ENCODE measurements at places on chromosomes 11 and 22.

- DNase-seq: no peak
Measured at GRCh38 chr11:13238879-13239514, 38.6 kb upstream of the BMAL1 start.

- no peak for DNase-seq
Measured at GRCh38 chr22:48585916-48586798, 1241.5 kb downstream of the BRD1 start.

- no peak for DNase-seq
Measured at GRCh38 chr11:32905028-32905667, 12.5 kb downstream of the QSER1 start.

DNA sequence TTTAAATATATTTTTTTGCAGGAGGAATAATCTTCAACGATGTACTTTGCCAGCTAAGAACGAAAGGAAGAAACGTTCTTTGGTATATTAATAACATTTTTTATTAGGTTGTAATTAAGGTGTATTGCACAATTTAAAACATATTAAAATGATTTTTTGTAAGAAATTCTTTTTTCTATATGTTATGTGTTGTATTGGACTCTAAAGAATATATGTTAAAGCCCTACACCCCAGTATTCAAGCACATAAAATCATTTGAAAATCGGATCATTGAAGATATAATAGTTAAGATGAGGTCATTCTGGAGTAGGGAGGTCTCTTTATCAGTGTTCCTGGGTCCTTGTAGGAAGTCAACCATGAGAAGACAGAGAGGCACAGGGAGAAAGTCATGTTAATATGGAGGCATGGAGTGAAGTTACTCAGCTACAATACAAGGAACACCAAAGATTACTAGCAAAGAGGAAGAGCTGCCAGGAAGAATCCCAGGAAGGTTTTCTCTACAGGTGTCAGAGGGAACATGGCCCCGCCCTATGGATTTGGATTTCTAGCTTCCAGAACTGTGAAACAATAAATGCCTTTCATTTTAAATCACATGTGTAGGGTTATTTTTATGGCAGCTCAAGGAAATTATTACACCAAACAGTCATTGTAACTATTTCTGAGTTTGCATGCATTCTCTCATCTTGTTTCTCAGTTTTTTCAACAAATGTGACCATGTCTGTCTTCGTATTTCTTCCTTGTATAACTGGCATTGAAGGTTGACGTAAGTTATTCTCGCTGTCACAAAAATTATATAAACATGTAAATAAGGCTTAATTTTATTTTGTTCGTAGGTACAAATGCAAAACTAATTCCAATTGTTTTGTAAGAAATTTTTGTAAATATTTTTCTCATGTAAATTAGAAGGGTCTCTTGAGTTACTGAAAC is 75.4 kb upstream of the VPREB1 start:
- DNase-seq: no peak

DNA sequence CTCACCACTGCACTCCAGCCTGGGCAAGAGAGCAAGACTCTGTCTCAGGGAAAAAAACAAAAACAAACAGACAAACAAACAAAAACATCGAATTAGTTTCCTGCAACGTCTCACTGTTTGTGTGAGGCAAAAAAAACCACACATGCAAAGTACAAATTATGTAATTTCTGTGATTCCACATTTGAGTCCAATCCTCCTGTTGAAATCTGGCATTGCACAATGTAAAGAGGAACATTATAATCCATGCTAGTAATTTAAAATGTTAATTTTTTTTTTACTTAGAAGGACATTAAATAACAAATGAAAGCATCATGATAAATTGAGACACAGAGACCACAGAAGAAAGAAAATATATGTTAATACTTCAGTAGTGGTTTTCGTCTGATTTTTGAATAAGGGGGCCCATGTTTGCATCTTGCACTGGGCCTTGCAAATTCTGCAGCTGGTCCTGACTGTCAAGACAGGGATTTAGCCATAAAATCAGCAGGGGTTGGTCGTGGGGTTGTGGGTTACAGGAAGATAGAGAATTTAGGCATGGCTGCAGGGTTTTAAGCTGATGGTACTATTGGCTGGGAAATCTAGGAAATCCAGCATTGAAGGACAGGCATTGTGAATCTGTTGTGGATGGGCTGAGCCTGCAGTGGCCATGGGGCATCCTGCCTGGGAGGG is 102.6 kb upstream of the ALDH3B2 start:
- no peak for DNase-seq

- no peak for DNase-seq
Measured at GRCh38 chr11:118690553-118691304, 11.3 kb upstream of the TREH start.

GRCh38 chr11:57513911-57514537 is 1.5 kb downstream of the SLC43A1 start:
- DNase-seq: no peak

- no peak for DNase-seq
Measured at GRCh38 chr11:19243143-19243542, 2.4 kb upstream of the E2F8 start.

- no peak for DNase-seq
Measured at GRCh38 chr11:72239313-72239848, 4.6 kb downstream of the PHOX2A start.

DNA sequence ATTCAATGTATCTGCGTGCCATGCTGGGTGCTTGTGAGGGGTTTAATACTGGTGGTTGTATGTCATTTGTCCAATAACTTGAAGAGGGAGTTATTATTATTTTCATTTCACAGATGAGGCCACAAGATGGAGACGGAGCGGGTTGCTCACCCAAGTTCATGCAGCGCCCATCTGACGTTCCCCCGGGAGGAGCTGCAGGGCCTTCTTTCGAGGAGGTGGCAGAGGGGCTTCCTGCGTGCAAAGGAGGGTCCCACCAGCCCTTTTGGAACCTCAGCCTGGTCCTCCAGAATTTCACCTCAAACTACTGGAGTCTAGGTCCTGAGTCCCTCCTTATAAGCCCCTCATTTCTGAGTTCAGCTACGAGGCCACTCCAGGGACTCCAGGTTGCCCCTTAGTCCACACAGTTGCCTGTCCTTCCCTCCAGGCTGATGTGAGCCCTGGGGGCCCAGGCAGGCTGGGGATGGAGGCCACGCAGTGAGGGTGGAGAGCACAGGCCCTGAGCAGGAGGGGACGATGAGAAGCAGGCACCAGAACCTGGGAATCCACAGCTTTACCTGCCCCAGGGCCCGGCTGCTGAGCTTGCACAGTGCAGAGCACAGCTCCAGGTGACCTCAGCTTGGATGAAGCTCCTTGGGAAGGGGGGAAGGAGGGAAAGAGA is 2.9 kb upstream of the VSIG10L2 start:
- no peak for DNase-seq

- DNase-seq: no peak
Measured at GRCh38 chr22:42060489-42060888, 10.1 kb downstream of the NAGA start.

DNA sequence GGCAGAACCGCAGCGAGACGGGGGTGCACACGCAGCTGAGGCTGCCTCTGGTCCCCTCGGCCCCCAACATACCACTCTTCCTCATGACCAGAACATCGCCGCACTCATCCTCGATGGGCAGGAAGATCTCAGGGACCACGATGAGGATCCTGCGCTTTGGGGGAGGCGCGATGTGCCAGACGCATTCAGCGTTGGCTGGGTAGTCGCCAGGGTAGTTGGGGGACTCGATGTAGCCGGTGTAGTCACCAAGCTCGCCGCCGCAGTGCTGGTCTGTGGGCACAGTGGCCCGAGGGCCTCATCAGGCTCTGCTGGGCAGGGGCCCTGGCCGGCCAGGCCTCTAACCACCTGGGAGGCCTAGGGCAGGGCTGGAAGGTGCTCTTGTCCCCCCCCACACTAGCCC is 23.0 kb upstream of the TTLL12 start:
- no peak for DNase-seq

- no peak for DNase-seq
Measured at GRCh38 chr11:33222052-33222750, 35.0 kb upstream of the HIPK3 start.

- DNase-seq: no peak
Measured at GRCh38 chr22:29765905-29766631, 739 bp downstream of the ZMAT5 start.

GRCh38 chr11:65317025-65317786 is 2.5 kb downstream of the CDC42EP2 start:
- no peak for DNase-seq

- DNase-seq: no peak
Measured at GRCh38 chr22:22746963-22747933, 102.8 kb downstream of the GGTLC2 start.

- DNase-seq: no peak
Measured at GRCh38 chr22:22614065-22614464, 30.3 kb upstream of the GGTLC2 start.

- no peak for DNase-seq
Measured at GRCh38 chr11:20154381-20154780, 5.9 kb downstream of the DBX1 start.

DNA sequence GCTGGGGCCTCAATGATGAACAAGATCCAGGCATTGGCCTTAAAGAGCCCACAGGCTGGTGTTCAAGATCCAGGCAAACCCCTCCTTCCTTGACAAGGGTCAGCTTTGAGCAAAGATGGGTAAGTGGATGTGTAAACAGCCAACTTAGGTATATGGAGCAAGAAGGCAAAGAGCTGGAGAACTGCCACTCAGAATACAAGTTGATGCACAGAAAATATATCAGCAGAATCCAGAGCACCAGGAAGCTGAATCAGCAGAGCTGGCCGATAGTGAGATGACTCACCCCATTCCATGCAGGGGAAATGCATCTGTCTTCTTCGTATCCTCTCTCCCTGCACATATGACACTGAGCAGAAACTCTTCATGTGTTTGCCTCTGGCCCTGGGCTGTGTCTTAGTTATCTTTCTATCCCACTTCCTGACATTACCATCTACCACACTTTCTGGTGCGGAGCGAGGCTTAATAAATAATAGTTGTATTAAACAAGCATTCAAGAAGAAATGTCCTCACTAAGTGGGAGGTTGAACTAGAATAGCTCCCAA is 57.8 kb downstream of the ENDOD1 start:
- DNase-seq: no peak

DNA sequence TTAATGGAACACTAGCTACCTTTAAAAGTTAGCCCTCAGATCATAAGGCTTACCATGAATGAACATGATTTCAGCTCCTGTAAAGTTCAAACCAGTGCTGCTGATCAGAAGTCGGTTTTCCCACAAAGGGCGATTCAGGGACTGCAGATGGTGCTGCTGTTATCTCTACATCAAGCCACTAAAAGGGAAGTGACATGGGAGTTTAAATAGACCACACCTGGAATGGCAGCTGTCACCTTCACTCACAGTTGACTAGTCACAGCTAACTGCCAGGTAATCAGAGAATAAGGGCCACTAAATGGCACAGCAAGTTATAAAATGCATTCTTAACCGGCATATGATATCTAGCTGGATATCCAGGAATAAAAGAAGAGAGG is 581.1 kb upstream of the ARHGAP42 start:
- no peak for DNase-seq

GRCh38 chr11:640021-640706 is 3.1 kb downstream of the DRD4 start:
- no peak for DNase-seq

- DNase-seq: no peak
Measured at GRCh38 chr11:89361734-89362133, 129.4 kb downstream of the NOX4 start.

- no peak for DNase-seq
Measured at GRCh38 chr11:97761175-97761574, 1259.6 kb upstream of the CNTN5 start.

DNA sequence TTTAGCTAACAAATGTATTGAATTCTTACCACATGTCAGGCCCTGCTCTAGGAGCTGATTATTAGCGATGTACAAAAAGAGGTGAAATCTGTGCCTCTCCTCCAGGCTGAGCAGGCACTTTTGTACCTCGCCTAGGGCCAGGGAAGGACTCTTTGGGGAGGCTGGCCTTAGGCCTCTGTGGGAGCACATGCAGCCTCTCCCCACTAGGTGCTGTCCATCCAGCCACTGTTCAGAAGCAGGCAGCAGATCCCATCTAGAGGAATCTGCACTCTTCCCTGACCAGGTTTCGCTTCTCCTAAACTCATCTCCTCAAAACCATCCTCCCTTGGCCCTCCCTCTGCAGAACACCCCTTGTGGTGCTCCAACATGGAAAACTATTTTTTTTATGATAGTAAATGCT is 51.9 kb upstream of the WT1 start:
- no peak for DNase-seq

DNA sequence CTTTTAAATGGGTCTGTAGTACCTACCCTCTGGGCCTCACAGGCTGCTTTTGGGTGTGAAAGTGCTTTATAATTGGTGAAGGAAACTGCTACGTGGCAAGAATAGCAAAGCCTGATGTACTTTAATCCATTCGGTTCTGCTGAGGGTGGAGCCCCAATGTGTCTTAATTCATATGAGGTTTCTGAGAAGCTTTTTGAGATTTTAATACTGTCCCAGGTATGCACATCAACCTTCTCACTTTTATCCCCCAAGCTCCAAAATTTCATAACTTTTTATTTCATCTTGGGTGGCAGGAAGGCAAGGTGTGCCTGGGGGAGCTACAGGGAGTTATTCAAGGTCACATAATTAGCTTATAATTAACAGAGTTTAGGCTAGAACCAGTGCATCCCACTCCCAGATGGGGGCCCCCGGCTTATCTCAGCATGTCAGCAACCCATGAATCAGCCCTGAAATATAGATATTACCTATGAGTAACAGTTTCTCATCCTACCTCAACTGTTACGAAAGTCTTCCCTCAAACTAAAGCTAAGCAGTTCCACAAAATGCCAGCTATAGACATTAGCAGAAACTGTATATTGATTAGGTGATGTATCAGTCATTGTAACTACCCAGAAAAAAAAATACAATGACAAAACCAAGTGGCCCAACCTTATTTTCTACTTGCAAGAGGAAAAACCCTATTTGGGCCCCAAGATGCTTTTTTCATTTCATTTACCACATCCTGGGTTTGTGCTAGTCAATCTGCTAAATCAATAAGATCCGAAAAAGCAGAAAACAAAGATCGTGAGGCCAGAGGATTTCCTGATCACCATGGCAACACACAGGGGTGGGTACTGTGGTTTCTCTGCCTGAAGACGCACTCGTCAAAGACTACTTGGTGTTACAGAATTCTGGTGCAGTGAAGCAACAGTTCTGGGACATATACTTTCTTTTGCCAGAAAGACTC is 26.7 kb downstream of the CD44 start:
- no peak for DNase-seq

- no peak for DNase-seq
Measured at GRCh38 chr11:62676698-62677097, 2.2 kb downstream of the UBXN1 start.

DNA sequence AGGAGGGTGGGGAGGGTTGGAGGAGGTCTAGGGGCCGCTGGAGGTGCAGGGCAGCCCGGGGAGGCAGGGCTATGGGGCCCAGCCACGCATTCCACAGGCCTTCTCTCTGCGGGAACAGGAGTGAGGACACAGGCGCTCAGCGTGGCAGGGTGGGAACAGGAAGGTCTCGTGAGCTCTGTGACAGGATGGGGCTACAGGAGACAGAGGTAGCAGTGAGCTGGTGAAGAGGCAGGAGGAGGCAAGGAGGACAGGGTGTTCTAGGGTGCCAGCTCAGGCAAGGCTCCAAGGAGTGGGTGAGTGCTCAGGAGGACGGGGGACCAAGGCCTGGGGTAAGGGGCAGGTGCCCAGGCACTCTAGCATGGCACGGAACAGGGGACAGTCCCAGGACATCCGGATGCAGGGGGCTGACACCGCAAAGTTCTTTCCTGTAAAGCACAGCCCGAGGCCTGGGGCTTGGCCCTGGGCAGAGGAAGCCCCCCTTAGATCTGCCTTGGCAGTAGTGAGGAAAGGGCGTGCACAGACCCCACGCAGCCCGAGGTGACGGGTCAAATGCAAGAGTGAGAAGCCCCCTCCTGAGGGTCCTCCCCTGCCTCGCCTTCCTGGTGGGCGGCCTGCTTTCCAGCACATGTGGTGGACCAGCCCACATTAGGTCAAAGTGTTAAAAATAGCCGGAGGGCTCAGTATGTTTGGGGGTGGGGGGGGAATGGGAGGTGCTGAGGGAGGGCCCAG is 4.7 kb upstream of the NEAT1 start:
- DNase-seq: no peak

Data from cortex of kidney (tissue), 1 donor.